Spleen (tissue), 13 donors: ENCODE measurements at places on chromosomes 2 and 18.

- DNase-seq = no peak
These were observed 238.2 kb upstream of the AGAP1 start for GRCh38 chr2:235255693-235256092.

- no peak for DNase-seq
These were observed 68.1 kb upstream of the HAAO start for GRCh38 chr2:42860319-42861094.

DNA sequence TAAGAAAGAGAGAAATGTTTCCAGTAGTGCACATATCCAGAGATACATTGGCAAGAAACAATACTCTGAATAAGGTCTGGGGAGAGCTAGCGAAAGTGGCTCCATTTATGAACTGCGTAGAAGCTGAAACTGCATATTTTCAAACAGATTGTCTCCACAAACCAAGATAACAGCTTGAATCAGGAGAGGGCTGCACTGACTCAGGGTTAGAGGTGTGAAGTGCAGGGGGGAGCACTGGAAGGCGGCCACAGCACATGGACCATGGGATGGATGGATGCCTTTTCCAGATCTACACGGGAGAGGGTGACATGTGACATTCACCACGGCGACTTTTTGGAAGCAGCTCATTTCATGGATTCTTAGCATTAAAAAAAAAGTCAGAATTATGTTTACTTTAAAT, 729.4 kb downstream of the RNF144A start:
- no peak for DNase-seq

- no peak for DNase-seq
These were observed 57.8 kb upstream of the GPR45 start for GRCh38 chr2:105183555-105184323.
